ENCODE measurements at places on chromosomes 3 and 15.

- DNase-seq: no peak
Measured at GRCh38 chr3:41053220-41053619, 146.1 kb upstream of the CTNNB1 start.

DNA sequence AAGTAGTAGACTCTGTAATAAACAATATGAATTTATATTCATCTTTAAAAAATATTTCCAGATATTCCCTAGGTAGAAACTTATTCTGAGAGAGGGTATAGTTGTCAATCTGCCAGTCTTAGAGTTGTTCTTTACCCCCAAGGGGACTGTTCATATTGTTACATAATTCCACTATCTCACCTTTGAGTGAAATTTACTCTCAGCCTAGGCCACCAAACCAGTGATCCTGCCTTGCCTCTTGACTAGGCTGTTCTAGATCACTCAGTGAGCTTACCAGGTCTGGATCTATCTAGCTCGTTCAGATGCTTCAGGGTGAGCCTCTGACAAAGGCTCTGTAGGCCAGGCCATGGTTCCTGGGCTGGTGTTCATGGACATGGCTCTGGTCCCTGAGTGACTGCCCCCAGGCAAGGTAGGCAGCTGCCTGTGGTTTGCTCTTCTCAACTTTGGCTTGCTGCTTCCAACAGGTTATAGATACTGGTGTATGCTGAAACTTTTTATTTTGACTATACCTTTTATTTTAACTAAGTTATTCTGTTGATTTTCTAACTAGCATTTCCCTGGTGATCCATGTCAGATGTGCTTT lies 27.6 kb downstream of the ZNF592 start:
- no peak for DNase-seq

GRCh38 chr3:160091441-160091840 lies 102.8 kb downstream of the IL12A start:
- no peak for DNase-seq

GRCh38 chr3:10389339-10389738 lies 68.4 kb upstream of the SEC13 start:
- DNase-seq: no peak

GRCh38 chr3:30259730-30260129 lies 346.7 kb upstream of the TGFBR2 start:
- no peak for DNase-seq

DNA sequence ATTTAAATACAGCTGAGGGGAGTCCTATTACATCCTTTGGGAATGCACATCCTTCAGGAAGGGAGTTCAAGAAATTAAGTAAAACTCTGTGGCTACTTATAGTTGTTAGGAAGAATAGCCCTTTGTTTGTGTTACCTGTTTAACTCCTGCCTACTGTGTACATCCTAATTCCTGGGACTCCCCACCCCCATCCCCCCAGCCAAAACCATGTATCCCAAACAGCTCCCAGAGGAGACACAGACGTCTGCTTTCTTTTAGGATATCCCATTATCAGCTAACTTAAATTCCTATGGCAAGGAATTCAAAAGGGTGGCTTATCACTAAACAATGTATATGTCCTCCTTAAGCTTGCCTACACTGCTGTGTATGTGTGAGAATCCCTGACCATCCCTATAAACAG lies 581.7 kb downstream of the DIPK2A start:
- no peak for DNase-seq

DNA sequence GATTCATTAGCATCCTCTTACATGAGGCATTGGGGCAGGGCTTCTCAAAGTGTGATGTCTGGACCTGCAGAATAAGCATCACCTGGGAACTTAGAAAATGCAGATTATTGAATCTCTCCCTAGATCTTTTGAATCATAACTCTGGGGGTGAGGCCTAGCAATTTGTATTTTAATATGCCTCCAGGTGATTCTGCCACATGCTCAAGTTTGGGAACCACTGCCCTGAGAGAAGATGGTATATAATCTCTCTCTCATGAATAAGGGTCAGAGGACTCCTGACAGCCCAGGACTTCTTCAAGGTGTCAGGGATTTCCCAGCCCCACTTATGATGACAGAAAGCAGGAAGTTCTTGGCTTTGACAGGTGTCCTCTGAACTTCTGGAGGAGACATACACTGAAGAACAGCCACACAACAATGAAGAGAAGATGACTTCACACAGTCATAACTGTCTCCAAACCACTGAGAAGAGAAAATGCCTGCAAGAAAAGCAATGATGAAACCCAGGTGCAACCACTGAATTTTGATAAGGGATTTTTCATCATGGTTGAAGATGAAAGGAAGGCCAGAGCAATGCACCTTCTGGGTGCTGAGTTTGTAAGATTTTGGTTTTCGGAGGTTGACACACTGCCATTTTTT lies 211.9 kb upstream of the MRPL3 start:
- DNase-seq: no peak

DNA sequence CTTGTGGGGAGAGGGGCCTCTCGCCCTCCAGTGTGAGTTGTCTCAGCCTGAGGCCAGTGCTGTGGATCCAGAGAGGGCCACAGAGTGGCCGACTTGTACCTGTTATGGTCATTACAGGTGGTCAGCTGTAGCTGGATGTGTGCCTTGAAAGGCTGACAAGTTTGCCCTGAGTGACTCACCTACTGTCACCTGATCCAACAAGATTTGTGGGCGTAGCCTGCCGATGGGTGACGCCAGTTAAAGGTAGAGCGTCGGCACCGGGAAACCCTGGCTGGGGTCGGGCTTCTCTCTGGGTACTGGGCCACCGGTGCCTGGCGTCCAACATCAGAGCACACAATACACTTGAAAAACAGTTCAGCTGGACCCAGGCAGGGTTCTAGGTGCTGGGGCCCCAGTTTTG lies 2.8 kb upstream of the ISG20 start:
- DNase-seq: no peak

DNA sequence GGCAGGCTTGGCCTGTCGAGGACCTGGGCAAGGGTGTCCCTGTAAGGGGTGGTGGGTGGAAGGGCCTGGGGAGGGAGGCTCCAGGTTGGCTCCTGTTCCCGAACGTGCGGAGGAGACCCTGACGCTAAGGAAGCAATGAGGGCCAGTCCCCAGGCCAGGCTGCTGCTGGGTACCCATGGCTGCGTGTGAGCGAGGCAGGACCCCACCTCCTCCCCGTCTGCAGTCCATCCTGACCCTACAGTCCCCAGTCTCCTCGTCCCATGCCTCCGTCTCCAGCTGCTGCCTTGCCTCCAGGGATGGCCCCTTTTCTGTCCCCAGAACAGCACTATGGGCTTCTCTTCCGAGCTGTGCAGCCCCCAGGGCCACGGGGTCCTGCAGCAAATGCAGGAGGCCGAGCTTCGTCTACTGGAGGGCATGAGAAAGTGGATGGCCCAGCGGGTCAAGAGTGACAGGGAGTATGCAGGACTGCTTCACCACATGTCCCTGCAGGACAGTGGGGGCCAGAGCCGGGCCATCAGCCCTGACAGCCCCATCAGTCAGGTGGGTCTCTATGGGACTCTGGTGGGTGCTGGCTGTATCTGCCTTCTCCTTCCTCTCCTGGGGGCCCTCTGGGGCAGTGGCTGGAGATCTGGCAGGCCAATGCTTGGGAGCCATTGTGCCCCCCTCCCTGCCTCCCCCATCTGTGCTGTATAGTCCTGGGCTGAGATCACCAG lies 571 bp downstream of the FES start:
- no peak for DNase-seq

DNA sequence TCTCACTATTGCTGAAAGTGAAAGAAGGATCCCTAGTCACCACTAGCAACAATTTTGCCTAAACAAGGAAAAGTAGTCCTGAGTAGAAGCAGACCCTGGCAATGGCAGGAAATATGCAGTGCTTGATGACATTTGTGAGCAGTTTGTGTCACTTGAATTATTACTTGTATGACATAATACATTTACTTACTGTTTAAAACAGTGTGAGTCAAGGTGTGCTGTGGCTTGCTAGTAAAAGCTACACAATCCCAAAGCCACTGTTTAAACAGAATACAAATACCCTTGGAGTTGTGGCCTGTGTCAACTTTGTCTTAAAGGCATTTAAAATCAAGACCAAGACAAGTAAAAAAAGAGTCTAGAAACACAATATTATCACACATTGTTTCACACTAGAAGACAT lies 775.4 kb downstream of the ROBO1 start:
- no peak for DNase-seq

GRCh38 chr3:40414270-40414669 lies 27.3 kb downstream of the ENTPD3 start:
- DNase-seq: no peak

GRCh38 chr3:187942658-187943241 lies 197.5 kb upstream of the BCL6 start:
- DNase-seq: no peak

- DNase-seq: no peak
Measured at GRCh38 chr3:129563850-129564535, 21.0 kb downstream of the H1-8 start.

DNA sequence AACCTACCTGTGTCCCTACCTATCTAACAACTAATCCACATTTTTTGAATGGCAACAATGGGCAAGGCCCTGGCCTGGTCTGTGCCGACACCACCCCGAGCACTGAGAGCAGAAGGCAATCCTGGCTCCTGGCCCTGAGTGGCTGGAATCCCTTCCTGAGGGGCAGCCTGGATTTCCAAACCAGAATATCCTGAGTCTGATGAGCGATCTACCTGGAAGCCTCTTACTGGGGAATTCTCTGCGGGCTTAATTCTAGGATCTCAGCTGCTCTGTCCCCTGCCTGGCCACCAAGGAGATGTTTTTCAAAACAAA lies 22.1 kb downstream of the ATP2B2 start:
- no peak for DNase-seq

DNA sequence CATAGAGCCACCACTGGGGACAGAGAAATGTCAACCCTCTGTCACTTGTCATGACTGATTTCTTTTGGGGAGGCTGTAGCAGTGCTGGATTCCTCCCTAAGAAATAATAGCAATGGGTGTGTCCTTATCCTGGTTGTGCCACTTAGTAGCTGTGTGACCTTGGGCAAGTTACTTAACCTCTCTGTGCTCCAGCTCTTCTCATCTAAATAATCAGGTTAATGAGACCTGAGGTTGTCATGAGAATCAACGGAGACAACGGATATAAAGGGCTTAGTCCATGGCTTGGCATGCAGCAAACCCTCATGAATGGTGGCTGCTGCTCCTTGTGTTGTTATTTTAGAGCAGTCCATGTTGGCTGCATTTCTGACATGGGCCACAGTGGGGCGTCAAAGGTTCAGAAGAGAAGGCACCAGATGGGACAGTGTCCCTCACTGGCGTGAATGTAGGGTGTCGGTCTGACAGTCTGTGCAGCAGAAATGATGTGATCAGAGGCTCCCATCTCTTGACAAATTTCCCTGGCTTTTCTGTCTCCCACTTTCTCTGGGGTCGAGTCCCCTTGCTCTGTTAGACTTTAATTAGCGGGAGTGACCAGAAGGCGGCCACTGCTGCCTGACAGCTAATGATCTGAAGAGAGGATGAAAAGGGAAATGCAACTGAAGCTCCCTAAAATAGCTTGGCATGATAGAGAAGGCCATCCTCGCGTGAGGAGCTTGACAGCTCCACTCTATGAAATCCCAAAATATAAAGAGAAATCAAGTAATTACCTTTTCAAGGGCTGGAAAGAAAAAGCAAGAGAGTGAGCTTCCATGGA lies 209.4 kb downstream of the CADPS start:
- DNase-seq: peak; percentile 30

DNA sequence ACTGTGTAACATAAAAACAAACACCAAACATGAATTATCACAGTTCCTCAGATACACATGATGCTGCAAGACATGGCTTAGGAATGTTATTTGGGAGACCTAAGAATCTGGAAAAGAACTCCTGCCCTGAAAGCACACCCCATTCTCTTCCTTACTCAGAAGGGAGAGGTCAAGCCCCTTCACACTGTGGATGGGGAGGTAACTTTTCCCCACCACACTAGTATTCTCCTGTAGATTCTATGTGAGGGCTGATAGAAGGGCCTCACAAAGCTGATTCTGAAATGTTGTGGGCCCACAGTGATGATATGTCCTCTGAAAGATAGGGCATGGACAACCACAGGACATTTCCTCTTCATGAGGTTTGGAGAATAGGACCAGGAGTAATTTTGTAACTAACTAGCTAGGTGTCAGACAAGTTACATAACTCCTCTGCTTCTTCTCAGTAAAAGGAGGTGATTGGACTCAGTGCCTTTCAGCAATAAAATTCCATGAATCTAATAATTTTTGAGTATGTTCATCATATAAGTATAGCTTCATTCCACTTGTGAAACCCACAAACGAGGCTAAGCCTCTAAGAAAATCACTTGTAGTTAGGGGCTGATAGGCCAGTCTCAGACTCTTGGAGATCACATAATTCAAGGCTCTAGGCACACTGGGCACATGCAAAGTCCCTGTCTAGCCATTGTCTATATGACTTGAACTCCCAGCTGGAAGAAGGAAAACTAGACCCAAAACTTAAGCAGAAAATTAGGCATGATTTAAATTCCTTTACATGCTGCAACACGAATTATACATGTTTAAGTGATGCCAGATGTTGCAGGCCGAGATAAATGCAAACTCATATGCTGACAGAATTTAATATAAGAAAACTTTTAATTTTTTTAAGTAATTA lies 7.5 kb downstream of the PTX3 start:
- no peak for DNase-seq

- DNase-seq: no peak
Measured at GRCh38 chr3:32551496-32551895, 19.2 kb downstream of the DYNC1LI1 start.

GRCh38 chr3:169965562-169966427 lies 812 bp upstream of the SEC62 start:
- DNase-seq: no peak

DNA sequence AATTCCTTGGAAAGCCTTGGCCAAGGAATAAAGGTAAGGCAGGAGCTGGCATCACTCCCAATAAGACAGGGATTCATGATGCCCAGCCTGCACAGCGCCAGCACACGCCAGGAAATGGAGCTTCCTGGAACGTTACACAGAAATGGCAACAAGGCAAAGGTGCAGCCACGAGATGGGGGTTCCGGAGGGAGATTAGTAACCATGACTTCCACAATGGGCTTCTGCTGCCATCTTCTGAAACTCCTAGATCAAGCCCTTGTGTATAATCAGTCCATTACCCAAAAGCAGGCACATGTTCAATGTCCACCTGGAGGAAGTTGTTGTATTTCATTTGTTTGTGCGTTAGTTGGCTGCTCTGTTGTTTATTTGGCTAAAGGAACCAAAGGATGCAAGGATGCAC lies 131.2 kb upstream of the TRIM42 start:
- DNase-seq: no peak

DNA sequence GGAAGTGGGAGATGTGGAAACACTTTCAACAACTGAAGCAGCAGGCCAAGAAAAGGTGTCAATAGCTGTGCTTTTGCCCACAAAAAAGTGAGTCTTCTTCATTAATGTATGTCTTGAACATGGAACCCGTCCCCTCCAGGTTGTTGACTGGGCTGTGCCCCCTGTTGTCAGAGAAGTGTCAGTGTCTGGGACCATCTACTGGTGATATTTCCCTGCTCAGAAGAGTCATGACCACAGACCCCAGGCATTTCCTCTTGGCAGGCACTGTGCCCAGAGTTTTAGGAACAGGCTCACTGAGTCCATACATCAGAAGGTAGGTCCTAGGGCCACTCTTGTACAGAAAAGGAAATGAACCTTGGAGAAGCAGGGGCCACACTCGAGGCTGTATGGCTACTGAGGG lies 54.8 kb upstream of the LARS2 start:
- DNase-seq: no peak

GRCh38 chr15:91469632-91470567 lies 369.8 kb downstream of the SV2B start:
- DNase-seq: no peak
